ENCODE measurements at places on chromosomes 13 and 19.

GRCh38 chr13:111877906-111878305 lies 189.0 kb upstream of the SOX1 start:
- DNase-seq = no peak

GRCh38 chr13:102227741-102228140 lies 174.1 kb downstream of the FGF14 start:
- no peak for DNase-seq

- no peak for DNase-seq
These were observed 2.8 kb downstream of the TBC1D17 start for GRCh38 chr19:49880162-49880869.

GRCh38 chr13:111115061-111115964 lies at the start of gene ARHGEF7:
ARHGEF7 (plus strand) TSS chr13:111115310; CDS start chr13:111115527, 217 bp downstream.
- DNase-seq = peak; percentile 12

GRCh38 chr13:50202485-50202884 lies 187.2 kb downstream of the KCNRG start:
- DNase-seq = no peak

DNA sequence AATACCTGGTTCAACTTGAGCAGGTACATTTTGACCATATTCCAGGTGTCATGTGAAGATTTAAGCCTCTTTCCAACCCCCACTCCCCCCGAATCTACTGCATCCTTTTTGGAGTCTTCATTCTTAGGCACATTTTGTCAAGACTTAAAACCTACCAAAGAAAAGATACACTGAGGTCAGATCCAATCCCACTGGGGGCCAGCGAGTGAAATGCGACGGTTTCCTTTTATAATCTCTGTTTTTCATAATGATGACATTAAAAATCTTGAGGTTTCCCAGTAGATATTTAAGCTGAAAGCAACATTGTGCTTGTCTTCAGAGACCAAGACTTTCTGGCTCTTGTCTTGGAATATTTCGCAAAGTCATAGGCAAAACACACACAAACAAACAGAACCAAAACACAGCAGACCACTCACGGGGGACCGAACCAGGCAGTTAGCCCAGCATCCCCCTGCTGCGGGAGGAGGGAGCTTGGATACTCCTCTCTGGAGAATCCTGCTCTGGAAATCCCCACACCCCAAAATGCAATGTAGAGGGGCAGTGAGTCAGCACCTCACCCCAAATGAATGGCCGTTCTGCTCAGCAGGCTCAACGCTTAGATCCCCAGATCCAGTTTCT lies 506 bp upstream of the GAS6 start:
- peak; percentile 35 for DNase-seq

DNA sequence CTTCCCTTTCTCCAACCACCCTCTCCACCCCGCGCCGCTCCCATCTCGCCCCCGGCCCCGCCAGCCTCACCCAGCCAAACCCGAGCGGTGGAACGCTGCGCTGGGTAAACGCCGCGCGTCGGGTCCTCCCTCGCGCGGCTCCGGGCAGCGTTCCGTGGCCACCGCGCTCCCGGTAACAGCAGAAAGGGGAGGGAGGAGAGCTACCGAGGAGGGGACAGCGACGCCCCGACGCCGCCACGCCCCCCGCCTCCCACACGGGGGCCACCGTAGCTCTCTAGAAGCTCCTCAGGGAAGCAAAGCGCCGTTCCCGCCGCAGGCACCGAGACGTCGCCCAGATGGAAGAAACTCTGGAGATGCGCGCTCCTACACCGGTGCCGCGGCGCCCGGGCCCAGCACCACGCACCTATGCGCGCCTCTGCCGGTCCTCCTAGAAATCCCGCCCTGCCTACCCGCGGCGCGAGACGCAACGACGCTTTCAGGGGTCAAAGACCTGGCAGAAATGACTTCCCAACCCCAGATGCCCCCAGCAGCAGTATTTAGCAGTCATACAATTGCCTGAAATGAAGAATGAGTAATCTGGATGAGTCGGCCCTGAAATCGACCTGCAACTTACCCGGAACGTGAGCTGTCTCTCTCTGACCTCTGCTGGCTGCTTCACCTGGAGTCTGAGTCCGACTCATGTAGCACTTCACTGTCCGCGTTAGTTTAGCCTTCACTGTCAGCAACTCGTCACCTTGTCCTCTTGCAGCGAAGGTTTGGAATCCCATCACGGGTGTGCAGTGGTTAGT lies at the start of gene RUBCNL:
Gene RUBCNL, minus strand, starts transcription at position 189 of the 788 bp plus-strand sequence. CDS start 14,777 bp downstream, outside the sequence.
- DNase-seq = peak; percentile 85

DNA sequence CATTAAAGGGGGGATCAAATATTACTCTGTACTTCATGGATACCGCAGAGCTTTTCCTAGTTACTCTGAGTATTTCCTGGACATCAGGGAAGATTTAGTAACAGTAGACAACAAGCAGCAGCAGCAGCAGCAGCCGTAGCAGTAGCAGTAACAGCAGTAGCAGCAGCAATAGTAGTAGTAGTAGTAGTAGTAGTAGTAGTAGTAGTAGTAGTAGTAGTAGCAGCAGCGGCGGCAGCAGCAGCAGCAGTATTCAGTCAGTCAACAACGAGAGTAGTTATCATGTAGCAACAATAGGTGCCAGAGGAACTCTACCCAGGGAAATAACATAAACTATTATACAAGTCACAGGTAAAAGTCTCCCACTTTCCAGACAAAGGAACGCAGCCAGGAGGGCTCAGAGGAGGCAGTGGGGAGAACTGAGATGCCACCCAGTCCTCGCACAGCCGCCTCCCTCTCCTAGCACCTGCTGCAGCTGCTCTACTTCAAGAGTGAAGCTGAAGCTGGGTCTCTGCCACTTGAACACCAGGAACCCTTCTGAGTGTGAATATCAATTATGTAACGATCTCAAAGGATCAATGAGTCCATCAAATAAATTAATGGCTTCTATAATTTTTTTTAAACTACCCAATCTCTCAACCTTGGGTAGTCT lies 1.3 kb upstream of the DOCK9 start:
- no peak for DNase-seq

DNA sequence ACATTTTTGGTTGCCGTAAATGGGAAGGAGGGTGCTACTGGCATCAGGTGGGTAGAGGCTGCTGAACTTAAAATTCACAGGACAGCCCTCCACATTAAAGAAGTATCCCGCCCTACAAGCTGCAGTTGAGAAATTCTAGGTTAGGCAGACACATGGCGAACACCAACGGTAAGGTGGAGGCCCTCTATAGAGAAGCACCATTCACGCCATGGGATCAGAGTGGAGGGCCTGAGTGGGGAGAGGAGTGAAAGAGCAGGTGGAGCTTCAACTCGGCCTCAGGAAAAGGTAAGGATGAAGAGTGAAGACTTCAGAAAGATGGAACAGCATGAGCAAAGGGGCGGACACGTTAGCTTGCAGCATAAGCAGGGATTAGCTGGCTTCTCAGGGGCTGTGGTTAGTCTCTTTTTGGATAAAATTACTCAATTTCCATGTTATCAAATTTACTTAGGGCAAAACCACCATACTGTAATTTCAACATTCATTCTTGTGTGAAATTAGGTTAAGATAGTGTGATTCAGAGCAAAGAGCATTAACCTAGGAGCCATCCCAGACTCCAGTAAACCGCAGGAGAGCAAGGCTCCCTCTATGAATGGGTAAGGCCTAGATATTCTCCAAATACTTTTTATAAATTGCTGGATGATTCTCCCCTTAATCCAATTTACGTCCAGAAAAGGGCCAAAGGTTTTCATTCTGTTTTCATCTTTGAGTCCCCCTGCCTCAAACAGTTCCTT lies 1.2 kb downstream of the EEF1AKMT1 start:
- DNase-seq = no peak

DNA sequence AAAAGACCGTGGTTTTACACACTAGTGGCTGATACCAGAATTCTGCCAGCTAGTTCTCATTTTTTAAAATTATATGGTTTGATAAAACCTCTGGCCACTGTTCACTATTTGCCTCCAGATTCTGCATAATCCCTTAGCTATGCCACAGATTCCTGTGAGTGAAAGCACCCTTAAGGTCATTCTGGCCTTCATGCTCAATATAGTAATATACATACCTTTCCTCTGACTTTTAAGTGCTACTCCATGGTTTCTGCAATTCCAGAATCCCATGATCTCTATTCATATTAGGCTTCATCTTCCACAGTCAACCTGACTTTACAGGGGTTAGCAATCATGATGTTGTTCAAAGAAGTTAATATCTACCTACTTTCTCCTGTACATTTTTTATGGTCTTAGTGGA lies 274.1 kb upstream of the EDNRB start:
- DNase-seq = no peak

GRCh38 chr19:47240996-47241918 lies 10.3 kb upstream of the BBC3 start:
- peak; percentile 91 for DNase-seq

GRCh38 chr13:73819711-73820110 lies 314.5 kb downstream of the KLF12 start:
- DNase-seq = no peak

GRCh38 chr13:112952759-112953551 lies 16.1 kb upstream of the MCF2L start:
- DNase-seq = no peak

- no peak for DNase-seq
These were observed 16.7 kb downstream of the TMTC4 start for GRCh38 chr13:100657881-100658315.

GRCh38 chr19:3465552-3465951 lies 14.8 kb downstream of the SMIM24 start:
- no peak for DNase-seq

DNA sequence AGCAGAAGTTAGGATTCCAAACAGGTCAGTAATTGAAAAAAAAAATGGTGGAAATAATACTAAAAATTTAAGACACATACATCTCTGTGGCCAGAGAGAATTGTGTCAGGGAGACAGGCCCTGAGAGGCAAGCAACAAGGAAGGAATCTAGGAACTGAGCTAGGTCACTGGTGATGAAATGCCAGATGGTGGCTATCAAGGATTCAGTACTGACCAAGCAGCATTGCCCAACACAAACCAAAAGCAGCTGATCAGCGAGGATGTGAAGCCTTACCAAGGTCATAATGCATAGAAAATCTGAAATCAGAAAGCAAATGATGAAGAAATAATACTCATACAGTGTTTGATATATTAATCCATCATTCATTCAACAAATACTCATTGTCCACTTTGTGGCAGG lies 905.0 kb downstream of the GPC5 start:
- DNase-seq = no peak

DNA sequence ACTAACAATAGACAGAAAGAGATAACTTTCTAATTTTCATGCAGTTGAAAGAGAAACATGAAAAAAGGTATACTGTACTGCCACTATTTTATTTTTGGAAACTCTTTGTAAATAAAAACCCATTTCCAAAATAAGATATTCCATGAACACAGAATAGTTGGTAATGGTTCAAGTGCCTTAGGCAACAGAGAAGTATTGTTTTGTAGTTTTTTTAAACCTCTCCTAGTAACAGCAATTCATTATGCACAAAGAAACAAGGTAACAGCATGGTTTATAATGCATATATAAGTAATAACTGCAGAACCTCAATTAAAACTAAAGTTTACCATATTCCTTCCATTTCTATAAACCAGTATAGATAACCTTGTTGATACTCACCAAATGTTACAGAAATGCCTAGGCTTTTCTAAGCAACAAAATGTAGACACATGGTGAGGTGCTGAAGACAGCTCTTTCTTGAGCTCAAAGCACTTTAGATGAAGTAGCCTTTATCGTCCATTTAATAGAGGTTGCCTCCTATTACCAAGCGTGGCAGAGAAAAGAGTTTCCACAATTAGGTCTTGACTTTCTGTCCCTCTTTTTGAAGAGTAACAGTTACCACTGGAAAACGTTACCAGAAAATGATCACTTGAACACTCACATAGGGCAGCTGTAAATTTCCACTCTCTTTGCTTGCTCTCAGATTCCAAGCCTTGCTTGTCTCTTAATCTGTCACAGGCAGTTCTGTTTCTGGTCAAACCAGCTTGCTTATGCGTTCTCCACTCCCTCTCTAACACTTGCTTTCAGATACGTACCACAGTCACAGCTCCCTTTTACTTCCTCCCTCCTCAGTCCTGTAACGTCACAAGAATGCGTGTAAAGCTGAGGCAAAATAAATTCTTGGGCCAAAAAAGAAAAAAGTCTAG lies 42.9 kb downstream of the CAB39L start:
- DNase-seq = peak; percentile 74

DNA sequence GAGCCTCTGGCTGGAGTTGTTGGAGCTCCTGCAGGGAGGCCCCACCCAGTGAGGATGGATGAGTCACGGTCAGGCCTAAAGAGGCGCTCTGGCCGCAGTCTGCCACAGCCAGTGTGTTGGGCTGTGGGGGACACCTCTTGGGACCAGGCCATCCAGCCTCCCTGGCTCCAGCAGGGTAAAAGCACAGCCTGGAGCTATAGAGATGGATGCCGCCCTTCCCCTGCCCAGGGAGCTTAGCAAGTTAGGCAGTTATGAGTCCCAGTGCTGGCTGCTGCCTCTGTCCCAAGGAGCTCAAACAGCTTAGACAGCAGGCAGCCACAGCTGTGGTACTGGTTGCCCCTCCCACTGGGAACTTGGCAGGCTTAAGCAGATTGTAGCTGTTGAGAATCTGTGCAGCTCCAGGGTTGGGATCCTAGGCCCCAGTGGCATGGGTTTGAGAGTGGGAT lies 100.9 kb downstream of the NDFIP2 start:
- no peak for DNase-seq

- DNase-seq = no peak
These were observed 34.8 kb downstream of the SLC10A2 start for GRCh38 chr13:103031332-103031873.

DNA sequence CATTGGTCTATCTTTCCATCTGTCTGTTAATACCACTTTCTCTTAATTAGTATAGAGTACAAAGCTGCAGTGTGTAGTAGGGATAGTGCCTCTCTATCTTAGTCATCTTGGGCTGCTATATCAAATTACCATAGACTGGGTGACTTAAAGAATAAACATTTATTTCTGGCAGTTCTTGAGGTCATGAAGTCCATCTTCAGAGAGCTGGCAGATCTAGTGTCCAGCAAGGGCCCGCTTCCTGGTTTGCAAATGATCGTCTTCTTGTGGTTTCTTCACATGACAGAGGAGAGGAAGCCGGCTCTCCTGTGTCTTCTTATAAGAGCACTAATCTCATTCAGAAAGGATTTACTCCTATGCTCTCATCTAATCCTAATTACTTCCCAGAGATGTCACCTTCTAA lies 6.1 kb downstream of the ZNF700 start:
- DNase-seq = no peak

- no peak for DNase-seq
These were observed 44.8 kb downstream of the BRD4 start for GRCh38 chr19:15287496-15287895.

DNA sequence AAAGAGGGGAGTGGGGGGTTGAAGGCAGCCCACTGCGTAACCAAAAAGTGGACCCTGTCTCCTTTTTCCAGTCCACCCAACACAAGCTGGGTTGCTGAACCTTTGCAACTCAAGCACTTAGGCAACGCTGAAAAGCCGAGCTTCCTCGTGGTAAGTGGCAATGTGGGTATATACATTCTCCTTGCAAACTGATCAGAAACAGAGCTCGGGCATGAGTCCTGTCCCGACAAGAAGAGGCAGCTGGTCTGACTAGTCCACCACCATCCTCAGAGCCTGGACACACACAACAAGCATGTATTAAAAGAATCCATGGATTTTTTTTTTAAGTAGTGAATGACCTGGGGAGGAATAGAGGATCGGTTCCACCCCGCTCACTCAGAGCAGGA lies 240.6 kb upstream of the ZNF507 start:
- DNase-seq = peak; percentile 58

- DNase-seq = no peak
These were observed 55.0 kb upstream of the TM9SF2 start for GRCh38 chr13:99446242-99446641.

- no peak for DNase-seq
These were observed 1437.7 kb upstream of the PCDH9 start for GRCh38 chr13:68667863-68668262.
